ENCODE measurements at places on chromosomes 1 and 21. TPM values are rescaled to one million over a fixed set of nuclear protein-coding genes. Genes with fewer than 3 reads are reported as not detected.

GRCh38 chr1:27427329-27427728, 34.9 kb downstream of the GPR3 start:
- DNase-seq: no peak

DNA sequence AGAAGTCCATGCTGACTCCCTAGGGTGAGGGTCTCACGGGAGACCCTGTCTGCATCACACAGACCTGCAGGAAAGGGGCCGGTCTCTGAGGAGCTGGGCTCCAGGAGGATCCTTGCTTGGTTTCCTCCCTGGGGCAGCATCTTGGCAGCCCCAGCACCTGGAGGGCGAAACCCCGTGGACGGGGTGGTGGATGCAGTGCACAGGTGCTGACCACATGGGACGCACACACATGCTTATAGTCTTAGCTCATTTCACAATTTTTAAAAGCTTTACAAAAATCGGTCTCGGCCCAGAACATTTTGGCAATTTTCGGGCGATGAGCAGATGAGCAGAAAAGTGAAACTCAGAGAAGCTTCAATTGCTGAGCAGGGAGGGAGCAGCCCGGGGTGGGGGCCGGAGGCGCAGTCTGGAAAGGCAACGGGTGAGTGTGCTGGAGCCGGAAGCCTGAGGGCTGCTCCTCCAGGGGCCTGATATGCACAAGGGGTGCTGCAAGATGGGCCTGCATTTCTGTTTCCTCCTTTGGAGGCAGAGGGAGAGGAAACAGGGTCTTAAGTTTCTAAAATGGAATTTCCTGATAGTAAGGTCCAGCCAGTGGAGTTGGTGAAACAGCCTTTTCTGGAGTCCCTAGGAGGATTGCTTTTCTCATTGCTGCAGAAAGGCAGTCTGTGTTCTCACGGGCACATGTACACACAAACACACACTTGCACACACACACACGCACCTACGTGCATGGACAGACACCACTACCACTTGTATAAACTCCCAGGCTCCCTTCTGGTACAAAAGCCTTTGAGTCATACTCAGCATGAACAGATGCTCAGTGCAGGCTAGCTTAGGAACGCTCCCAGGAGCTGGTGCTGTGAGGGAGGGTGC, 60.6 kb downstream of the SCCPDH start:
- DNase-seq: no peak

DNA sequence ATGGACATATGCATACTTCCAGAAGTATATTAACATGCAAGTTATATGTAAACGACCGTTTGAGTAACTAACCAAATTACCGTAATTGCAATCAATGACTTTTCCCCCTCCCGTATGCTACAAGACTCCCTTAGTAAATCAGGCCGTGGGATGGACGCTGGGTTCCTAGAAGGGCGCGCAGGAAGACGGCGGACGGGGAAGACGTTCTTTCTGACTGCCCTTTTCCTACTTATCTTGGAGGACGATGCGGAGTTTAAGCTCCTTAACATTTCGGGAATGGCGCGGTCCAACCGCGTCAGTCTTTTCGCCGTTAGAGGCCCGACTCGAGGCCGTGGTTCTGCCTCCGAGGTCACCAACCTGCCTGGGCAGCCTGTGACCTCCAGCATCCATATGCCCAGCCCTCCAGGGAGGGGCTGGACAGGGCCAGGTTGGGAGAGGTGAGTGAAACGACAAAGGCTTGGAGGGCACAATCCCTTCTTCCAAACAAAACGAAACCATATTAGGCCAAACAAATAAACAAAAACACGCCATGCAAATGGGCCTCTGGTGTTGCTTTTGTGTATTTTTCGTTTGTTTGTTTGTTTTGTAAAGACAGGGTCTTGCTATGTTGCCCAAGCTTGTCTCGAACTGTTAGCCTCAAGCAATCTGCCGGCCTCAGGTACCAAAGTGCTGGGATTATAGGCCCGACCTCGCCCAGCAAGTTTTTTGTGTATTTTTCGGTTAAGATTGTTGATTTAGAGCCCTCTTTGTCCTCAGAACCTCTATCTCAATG, 873 bp upstream of the PI4KB start:
- no peak for DNase-seq

MAP1LC3C gene
- 1.3 TPM for polyA plus RNA-seq

PROX1 gene
- polyA plus RNA-seq: 7.7 TPM

Measured in right renal cortex interstitium (tissue), 3 donors.